ENCODE measurements at places on chromosomes 13 and 19.

DNA sequence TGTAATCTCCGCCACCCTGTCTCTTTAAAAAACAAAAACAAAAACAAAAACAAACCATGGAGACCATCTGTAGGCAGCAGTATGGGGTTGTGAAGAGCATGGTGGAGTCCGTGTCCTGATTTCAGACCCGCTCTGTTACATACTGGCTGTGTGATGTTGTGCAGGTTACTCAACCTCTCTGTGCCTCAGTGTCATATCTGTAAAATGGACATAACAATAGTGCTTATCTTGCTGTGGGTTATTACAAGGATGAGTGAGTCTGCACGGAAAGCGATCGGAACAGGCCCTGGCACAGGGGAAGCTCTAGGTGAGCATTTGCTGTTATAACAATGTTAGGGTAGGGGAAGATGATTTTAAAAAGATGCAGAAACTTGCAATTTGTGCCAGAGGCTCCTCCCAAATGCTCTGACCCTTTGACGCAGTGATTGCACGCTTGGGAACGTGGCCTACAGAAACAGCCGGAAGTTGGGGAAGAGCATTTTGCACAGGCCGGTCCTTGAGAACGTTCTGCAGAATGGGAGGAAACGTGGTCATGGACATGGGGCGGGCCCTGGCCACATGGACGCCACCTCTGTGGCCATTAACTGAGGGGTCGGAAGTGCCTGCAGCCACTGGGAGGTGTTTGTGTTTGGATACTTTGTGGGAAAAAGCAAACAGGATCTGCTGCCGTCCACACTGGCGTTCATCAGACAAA is 15.7 kb upstream of the SELENOW start:
- no peak for DNase-seq

GRCh38 chr19:4744451-4745174 is 21.0 kb upstream of the DPP9 start:
- DNase-seq = no peak

- DNase-seq = no peak
Observed at GRCh38 chr13:104869501-104869900, 1666.0 kb downstream of the EFNB2 start.

DNA sequence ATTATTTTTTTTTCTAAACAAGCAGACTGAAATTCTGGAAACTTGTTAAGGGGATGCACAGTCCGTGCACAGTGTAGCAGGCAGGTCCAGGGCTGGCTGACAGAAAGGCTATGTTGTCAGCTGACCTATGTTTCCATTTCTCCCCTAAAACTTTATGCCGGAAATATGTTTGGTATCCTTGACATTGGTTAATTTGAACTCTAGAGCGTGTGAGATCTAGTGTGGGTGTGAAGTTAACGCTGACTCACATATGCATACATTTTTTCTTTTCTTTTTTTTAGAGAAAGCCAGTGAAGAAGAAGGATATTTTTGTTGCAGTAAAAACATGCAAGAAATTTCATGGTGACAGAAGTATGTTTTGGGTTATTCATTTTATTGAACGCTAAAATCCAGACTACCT is 76.6 kb downstream of the B3GLCT start:
- DNase-seq = no peak

DNA sequence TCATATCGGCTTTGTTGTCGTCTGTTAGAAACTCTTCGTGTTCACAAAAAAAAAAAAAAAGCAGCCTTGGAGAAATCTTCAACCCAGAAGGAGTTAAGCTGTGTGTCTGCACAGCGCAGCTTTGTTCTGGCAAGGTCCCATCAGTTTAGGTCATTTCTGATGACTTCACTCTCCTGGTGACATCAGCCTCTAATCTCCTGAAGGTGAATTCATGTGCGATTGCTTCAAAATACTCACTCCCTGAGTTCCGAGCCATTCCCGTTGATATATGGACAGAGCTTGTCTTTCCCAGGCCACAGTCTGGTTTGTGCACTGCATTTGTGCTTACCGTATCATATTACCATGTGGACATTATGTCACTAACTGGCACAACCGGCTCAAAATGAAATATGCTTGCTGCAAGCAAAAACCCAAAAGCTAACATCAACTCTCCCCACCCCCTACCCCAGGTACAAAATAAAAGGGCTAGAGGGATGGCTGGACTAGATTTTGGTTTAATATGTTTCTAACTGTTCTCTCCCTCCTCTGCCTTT is 342.4 kb downstream of the KCNRG start:
- no peak for DNase-seq

GRCh38 chr13:36288794-36289391 is 8.7 kb downstream of the CCDC169 start:
- no peak for DNase-seq

DNA sequence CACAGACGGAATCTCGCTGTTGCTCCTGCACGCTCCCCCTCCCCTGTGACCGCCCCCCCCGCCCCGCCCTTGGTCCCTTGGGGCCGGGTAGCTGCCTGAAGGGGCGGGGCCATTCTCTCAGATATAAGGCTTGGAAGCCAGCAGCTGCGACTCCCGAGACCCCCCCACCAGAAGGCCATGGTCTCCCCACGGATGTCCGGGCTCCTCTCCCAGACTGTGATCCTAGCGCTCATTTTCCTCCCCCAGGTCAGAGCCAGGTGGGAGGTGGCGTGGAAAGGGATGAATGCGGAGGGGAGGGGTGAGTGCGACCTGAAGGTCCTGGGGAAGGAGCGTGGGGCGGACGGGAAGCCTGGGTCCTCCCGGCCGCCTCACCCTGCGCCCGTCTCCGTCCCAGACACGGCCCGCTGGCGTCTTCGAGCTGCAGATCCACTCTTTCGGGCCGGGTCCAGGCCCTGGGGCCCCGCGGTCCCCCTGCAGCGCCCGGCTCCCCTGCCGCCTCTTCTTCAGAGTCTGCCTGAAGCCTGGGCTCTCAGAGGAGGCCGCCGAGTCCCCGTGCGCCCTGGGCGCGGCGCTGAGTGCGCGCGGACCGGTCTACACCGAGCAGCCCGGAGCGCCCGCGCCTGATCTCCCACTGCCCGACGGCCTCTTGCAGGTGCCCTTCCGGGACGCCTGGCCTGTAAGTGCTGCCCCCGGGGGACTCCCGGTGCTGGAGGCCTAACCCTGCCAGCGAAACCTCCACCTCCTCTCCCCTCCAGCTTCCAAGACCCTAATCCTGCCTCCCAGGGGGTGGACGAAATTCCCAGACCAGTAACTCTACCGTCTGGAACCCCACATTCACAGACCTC is at the start of gene DLL3:
DLL3 (plus strand) TSS at position 150 of the 845 bp plus-strand sequence; CDS start at position 178, 28 bp downstream.
- DNase-seq = no peak

GRCh38 chr13:67619351-67619994 is 389.3 kb upstream of the PCDH9 start:
- DNase-seq = no peak

DNA sequence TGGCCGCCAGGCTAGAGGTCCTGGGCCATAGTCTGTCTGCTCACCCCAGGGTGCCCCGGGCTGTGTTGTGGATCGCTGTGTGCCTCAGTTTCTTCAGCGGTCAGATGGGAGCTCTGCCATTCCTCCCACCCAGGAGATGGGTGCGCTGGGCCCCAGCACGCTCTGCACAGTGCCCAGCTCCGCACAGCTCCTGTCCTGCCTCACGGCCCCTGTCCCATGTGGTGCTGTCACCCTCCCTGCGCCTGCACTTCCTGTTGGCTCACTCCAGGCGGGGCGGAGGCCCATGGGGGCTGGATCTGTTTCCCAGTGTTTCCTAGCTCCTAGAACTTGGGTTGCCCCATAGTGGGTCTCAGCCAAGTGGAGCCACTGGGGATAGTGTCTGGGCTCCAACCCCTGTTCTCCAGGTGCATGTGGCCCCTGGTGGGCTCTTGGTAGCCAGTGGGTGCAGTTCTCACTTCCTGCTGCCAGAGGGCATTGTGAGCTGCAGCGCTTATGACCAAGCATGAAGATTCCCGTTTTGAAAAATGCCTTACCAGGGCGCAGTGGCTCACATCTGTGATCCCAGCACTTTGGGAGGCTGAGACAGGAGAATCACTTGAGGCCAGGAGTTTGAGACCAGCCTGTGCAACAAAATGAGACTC is 69.8 kb downstream of the KDM4B start:
- no peak for DNase-seq

DNA sequence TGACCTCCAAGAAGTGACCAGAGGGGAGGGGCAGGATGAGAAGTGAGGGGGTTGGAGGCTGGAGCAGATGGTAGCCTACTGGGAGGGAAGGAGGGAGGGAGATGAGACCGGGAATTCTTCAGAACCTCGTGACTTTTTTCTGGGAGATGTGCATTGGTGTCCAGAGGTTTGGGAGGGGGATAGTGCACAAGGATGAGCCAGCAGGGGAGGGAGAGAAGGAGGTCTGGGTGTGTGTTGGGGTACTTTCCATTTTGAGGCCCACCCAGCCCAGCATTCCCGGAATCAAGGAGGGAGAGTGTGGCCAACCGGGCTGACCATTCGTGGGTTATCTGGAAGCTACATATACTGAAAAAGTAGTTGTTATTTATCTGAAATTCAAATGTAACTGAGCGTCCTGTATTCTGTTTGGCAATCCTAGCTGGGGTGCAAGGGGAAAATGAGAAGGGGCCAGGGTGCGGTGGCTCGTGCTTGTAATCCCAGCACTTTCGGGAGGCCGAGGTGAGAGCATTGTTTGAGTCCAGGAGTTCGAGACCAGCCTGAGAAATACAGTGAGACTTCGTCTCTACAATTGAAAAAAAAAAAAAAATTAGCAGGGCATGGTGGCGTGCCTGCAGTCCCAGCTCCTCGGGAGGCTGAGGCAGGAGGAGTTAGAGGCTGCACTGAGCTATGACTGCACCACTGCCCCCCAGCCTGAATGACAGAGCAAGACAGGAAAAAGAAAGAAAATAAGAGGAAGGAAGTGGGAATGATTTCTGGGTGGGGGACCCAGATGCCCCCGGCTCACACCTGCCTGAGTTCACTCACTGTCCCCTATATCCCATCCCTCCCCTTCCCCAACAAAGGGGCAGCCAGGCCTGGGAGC is 4.4 kb upstream of the C3 start:
- no peak for DNase-seq

DNA sequence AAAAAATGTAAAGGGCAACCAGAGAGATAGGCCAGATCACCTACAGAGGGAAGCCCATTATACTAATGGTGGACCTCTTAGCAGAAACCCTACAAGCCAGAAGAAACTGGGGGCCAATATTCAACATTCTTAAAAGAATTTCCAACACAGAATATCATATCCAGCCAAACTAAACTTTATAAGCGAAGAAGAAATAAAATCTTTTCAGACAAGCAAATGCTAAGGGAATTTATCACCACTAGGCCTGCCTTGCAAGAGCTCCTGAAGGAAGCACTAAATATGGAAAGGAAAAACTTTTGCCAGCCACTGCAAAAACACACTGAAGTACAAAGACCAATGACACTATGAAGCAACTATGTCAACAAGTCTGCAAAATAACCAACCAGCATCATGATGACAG is 28.4 kb downstream of the VSTM2B start:
- no peak for DNase-seq

- no peak for DNase-seq
Observed at GRCh38 chr19:31715249-31715945, 366.2 kb upstream of the TSHZ3 start.

- no peak for DNase-seq
Observed at GRCh38 chr13:22427783-22428182, 753.0 kb upstream of the SGCG start.

- no peak for DNase-seq
Observed at GRCh38 chr13:84994582-84994981, 804.6 kb downstream of the SLITRK6 start.

- no peak for DNase-seq
Observed at GRCh38 chr19:46775642-46776258, 12.6 kb downstream of the SLC1A5 start.

GRCh38 chr13:50589139-50589538 is 254.4 kb downstream of the DLEU7 start:
- no peak for DNase-seq

DNA sequence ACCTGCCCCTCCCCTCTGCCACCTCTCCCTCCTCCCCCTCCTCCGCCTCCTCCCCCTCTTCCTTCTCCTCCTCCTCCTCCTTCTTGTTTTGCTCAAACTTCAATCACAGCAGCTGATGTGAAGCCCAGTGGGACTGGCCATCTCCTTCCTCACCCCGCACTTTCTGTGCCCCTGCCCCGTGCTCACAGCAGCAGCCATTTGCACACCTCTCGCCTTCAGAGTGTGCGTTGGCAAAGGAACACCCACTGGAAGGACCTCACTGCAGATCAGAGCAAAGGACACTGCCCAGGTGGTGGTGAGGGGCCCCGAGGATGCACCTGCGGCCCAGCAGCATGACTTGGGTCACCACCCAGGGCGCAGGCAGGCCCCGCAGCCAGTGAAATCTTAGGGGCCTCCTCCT is 98.8 kb downstream of the SOX1 start:
- DNase-seq = no peak

DNA sequence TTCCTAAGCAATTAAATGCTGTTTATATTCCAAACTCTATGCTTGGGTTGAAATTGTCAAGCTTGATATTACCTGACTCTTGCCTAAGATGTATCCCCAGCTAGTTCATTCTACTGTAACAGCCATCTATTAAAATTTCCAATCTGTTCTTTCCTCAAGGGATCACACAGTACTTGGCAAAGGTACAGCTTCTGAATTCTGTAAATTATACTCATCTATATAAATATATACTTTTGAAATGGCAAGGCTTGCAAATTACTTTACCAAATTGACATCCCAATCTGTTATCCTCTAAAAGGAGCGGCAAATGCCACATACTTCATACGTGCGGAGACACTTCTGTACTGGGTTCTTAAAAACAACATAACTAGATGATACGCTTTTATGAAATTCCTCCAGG is 330.2 kb downstream of the DNAJC15 start:
- DNase-seq = no peak

DNA sequence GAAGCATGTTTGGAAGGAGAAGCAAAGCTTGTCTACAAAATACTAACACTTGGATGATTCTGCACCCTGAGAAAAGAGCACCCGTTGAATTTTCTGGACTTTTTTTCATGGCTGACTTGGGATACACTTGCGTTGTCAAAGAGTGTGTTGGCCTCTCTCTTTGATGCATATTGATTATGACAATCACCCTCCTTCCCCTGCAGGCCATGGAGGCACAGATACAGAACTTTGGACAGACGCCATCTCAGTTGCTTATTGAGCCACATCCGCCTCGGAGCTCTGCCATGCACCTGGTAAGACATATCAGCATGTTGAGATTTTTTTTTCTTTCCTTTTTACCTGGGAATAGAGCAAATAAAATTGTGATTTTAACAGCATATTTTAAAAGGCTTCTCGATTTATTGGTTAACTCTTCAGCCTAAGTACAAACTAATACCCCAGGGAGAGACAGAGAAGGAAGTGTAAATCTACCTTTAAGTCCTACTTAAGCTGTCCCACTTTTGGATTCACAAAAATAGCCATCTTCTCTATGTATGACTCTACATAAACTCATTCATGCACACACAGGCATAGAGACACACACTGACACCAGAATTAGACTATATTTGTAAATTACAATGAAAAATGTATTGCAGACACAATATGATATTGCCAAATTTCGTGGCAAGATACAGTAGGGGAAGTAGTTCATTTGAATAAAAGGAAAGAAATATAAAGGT is 169.7 kb upstream of the MAB21L1 start:
- DNase-seq = no peak
